Transverse colon (tissue), 4 donors: ENCODE measurements at places on chromosomes 4 and X. TPM values are rescaled to one million over a fixed set of nuclear protein-coding genes. Genes with fewer than 3 reads are reported as not detected.

The CSN1S1 gene
- total RNA-seq = 0.79 TPM

GRCh38 chrX:151359931-151360871 is 36.8 kb upstream of the VMA21 start:
- H3K4me3 ChIP-seq = no peak overlapping the region
- H3K27ac ChIP-seq = no peak overlapping the region
- DNase-seq = no peak
- no peaks in the 10 kb centered on the region for H3K27me3 ChIP-seq
- no peaks in the 10 kb centered on the region for H3K4me1 ChIP-seq

DNA sequence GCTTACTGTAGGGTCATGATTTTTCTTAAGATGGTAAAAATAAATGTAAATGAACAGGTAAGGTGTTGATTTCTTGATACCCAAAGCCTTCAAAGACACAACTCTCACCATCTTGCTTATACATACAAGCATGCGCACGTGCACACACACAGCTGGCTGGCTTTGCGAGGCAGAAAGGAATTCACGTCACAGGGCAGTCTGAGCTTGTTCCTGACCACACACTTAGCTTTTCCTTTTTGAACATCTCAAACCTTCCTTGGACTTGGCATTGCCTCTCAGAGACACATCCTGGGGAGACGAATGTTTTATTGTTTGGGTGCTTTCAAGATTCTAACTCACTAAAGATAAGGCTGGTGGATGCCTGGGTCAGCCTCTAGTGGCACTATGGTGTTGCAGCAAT is 175.0 kb downstream of the NHS start:
- H3K4me1 ChIP-seq = no peaks in the 10 kb centered on the region
- no peaks in the 10 kb centered on the region for H3K27me3 ChIP-seq
- no peak overlapping the region for H3K4me3 ChIP-seq
- no peak for DNase-seq
- no peaks in the 10 kb centered on the region for H3K36me3 ChIP-seq
- H3K27ac ChIP-seq = no peak overlapping the region

The CHM gene
- total RNA-seq = 13.8 TPM

DNA sequence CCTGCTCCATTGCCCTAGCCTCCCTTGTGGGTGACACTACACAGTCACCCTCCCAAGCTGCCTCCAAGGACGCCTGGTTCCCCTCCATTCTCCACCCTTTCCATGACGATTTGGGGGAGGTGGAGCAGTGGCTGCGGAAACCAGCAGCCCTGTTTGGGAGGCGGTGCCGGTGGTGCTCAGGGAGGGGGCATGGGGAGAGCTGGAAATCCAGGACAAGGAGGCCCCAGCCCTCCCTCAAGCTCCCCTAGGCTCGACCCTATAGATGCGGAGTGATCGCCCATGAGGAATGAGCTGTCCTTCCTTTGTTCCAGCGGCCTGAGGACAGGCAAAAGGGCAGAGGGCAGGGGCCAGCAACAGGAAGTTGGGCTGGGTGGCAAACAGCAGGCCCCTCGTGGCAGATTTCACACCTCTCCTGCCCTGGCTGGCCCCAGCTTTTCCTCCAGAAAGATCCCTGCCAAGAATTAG is 3.6 kb upstream of the RENBP start:
- H3K27me3 ChIP-seq = no peaks in the 10 kb centered on the region
- H3K36me3 ChIP-seq = no peaks in the 10 kb centered on the region
- no peak overlapping the region for H3K4me3 ChIP-seq
- H3K27ac ChIP-seq = peak overlapping the region; percentile 62

DNA sequence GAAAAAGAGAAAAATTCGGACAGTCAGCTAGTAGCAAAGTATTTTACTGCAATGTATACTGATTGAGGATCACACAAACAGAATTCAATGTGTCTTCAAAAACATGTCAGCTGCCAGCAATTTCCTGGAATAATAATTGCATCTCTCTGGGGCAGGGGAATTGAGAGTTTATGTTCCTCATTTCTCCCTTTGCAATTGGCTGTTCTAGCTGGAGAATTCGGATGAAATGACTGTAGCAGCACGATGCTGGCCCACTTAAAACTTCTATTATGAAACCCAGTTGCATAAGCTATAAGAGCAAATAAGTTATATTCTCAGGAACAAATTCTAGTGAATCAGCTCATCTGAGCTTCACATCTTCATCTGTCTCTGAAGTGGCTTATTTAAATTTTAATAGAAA is 99.9 kb upstream of the CPEB2 start:
- DNase-seq = no peak
- no peaks in the 10 kb centered on the region for H3K27me3 ChIP-seq
- H3K4me1 ChIP-seq = no peaks in the 10 kb centered on the region

DNA sequence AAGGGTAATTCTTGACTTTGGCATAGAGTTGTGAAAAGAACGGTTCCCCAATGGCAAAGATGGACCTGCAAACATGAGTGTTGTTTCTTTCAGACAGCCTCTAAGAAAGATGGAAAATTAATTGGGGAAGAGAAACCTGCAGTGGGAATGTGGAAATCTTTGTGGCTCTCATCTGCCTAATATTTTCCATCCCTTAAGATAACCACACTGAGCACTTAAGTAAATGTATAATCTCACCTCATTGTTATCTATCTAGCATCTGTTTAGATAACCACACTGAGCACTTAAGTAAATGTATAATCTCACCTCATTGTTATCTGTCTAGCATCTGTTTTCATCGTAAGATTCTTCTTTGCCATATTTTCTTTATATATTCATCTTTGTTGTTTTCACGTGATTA is 149.3 kb downstream of the NWD2 start:
- DNase-seq = no peak
- no peaks in the 10 kb centered on the region for H3K27me3 ChIP-seq
- H3K4me1 ChIP-seq = no peaks in the 10 kb centered on the region
- H3K4me3 ChIP-seq = no peak overlapping the region
- no peaks in the 10 kb centered on the region for H3K36me3 ChIP-seq
- H3K27ac ChIP-seq = no peak overlapping the region

DNA sequence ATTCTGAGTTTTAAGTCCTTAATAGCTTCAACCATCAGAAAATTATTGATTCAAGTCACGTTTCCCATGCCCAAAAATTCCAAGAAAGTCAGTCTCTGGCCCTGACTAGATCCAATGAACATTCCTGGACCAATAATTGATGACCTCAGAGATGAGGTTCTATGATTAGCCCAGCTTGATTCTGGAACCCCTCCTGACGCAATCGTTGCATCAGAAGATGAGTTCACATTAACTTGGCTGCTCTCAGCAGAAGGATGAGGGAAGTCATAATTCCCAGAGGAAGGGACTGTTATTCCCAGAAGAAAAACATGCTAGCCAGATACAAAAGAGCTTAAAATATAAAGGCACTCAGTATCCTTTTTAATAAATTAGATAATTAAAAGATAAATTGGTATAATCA is 34.3 kb upstream of the CPEB2 start:
- DNase-seq = no peak
- H3K4me3 ChIP-seq = no peak overlapping the region
- H3K4me1 ChIP-seq = no peaks in the 10 kb centered on the region
- no peaks in the 10 kb centered on the region for H3K27me3 ChIP-seq

DNA sequence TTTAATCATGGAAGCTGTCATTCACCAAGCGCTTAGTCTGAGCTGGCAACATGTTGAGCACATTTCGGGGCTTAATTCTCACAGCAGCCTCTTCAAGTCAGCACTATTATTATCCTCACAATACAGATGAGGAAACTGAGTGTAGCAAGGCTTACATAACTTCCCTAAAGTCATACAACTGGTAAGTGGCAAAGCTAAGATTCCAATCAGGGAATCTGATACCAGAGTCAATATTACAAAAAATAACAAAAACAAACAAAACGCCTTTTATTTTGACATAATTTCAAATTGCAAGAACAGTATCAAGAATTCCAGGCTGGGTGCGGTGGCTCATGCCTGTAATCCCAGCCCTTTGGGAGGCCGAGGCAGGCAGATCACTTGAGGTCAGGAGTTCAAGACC is 120.4 kb upstream of the DUSP21 start:
- no peaks in the 10 kb centered on the region for H3K27me3 ChIP-seq
- no peak overlapping the region for H3K4me3 ChIP-seq
- no peaks in the 10 kb centered on the region for H3K4me1 ChIP-seq
- no peak overlapping the region for H3K27ac ChIP-seq
